Chondrocyte (in vitro differentiated cells): ENCODE measurements at places on chromosomes 6 and 20. TPM values are rescaled to one million over a fixed set of nuclear protein-coding genes. Genes with fewer than 3 reads are reported as not detected.

- H3K27ac ChIP-seq, result no peak overlapping the region
- no peak for DNase-seq
- no peak overlapping the region for H3K4me3 ChIP-seq
- H3K4me1 ChIP-seq, result peaks cover 13% of the 10 kb centered on the region
- H3K27me3 ChIP-seq, result peaks cover 9% of the 10 kb centered on the region
- no peaks in the 10 kb centered on the region for H3K36me3 ChIP-seq
These were observed 3.6 kb upstream of the CD83 start for GRCh38 chr6:14113976-14114375.

DNA sequence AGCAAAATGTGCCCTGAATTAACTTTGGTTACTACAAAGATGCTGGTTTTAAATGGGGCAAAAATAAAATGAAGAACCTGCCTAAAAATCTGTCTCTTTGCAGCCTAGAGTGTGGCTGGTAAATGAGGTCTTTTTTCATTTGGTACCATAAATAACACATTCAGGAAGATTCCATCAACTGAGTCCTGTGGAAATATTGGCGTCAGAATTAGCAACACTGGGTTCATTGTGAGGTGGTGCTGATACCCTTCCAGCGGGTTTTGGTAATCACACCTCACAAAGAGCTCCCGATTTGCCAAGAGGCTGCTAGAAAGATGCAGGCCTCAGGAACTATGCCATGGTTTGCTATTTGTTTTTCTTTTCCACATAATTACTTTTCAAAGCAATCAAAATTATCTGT, 55.3 kb downstream of the FAM50B start:
- H3K4me3 ChIP-seq, result no peak overlapping the region
- H3K27me3 ChIP-seq, result no peaks in the 10 kb centered on the region
- no peak for DNase-seq
- no peak overlapping the region for H3K27ac ChIP-seq
- H3K4me1 ChIP-seq, result peaks cover 53% of the 10 kb centered on the region

DNA sequence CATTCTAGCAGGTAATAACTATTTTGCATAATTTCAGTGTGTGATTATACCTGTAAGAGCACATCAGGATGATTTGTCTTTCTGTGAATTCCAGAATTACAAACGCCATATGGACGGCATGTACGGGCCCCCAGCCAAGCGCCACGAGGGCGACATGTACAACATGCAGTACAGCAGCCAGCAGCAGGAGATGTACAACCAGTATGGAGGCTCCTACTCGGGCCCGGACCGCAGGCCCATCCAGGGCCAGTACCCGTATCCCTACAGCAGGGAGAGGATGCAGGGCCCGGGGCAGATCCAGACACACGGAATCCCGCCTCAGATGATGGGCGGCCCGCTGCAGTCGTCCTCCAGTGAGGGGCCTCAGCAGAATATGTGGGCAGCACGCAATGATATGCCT, 122.7 kb downstream of the TMEM242 start:
- no peak overlapping the region for H3K27ac ChIP-seq
- peaks cover 13% of the 10 kb centered on the region for H3K4me1 ChIP-seq
- H3K4me3 ChIP-seq, result no peak overlapping the region
- no peak for DNase-seq
- peaks cover 29% of the 10 kb centered on the region for H3K36me3 ChIP-seq
- H3K27me3 ChIP-seq, result no peaks in the 10 kb centered on the region

DNA sequence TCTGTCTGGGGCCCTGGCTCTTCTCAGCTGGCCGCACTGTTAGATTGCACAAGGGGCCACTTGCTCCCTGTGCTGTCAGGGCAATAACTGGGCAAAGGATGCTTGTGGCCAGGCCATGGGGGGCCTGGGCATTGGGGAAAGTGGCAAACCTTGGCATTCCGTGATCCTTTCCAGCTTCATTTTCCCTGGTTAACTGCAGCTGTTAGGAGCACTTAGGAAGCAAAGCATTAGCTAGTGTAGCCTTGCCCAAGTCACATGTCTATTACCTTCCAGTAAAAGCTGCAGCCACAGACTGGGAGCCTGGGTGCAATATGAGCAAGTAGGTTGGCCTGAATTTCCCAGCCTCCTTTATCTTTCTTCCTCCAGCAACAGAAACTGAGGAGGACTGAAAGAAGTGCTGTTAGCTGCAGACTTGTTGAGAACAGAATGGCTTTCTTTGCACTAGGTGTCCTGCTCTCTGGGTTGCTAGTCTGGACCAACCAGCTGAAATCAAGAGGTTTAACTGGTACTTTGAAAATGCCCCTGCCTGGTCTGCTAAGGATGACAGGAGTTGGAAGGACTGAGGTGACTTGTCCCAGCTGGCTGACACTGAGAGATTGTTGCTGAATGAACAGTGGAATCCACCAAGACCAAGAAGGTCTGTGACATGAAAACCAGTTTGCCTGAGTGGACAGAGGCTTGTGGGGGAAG, 312.3 kb upstream of the SUPT3H start:
- no peak for DNase-seq
- no peaks in the 10 kb centered on the region for H3K27me3 ChIP-seq
- no peaks in the 10 kb centered on the region for H3K4me1 ChIP-seq
- H3K4me3 ChIP-seq, result no peak overlapping the region

DNA sequence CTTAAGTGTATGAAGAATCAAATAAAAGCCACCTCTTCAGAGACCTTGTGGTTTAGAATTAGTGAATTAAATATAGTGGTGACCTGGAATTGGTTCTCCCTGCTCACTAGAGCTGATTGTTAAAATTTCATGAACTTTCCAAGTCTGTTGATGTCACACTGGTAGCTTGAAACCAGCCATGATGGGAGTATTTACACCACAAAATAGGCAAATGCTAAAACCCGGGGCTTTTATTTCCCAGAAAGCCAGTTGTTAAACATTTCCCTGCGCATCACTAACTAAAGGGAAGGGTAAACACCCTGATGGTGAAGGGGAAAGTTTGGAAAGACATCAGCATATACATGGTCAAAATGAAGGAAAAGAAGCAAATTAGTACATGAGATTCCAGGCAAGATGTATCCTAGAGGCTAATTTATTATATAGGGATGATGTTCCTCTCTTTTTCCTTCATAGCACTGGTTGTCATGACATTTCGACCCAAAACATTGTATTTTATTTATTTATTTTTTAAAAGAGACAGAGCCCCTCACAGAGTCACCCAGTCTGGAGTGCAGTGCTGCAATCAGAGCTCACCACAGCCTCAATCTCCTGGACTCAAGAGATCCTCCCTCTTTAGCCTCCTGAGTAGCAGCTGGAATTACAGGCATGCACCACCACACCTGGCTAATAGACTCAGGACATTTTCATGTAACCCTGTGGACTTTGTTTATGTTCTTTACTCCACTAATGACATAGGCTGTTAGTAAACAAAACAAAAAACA, 123.2 kb downstream of the RIN2 start:
- H3K4me1 ChIP-seq, result peaks cover 41% of the 10 kb centered on the region
- no peak overlapping the region for H3K4me3 ChIP-seq
- H3K27ac ChIP-seq, result peak overlapping the region; percentile 84
- no peaks in the 10 kb centered on the region for H3K27me3 ChIP-seq
- no peaks in the 10 kb centered on the region for H3K36me3 ChIP-seq
- DNase-seq, result no peak

DNA sequence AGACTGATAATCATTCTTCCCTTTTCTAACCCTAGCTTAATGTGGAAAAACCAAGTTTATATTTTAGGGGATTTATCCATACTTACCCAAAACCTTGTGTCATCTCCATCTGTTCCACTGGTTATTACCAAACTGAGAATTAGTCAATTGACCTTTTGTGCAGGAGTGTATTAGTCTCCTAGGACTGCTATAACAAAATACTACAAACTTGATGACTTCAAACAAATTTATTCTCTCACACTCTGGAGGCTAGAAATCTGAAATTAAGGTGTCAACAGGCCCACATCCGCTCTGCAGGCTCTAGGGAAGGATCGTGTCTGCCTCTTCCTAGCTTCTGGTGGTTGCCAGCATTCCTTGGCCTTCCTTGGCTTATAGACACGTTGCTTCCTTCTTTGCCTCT, 12.7 kb upstream of the GMDS start:
- H3K27me3 ChIP-seq, result no peaks in the 10 kb centered on the region
- DNase-seq, result no peak
- H3K27ac ChIP-seq, result no peak overlapping the region
- no peak overlapping the region for H3K4me3 ChIP-seq

DNA sequence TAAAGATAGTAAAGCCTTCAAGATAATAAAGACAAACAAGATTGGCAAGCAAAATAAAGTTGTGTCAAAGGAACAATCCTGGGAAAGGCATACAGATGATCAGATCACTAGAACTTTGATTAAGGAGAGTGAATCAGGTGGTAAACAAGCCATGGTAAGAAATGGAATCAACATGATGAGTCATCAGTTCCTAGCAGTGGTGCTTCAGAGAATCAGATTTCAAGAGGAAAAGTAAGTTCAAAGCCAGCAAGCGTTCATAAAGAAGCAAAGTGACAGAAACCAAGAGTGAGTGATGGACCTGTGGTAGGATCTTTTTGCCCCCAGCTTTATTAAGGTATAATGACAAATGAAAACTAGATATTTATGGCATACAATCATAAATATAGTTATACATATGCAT, 340.4 kb downstream of the TPBG start:
- DNase-seq, result no peak
- no peaks in the 10 kb centered on the region for H3K36me3 ChIP-seq
- H3K4me1 ChIP-seq, result no peaks in the 10 kb centered on the region
- H3K4me3 ChIP-seq, result no peak overlapping the region
- peaks cover 16% of the 10 kb centered on the region for H3K27me3 ChIP-seq

DNA sequence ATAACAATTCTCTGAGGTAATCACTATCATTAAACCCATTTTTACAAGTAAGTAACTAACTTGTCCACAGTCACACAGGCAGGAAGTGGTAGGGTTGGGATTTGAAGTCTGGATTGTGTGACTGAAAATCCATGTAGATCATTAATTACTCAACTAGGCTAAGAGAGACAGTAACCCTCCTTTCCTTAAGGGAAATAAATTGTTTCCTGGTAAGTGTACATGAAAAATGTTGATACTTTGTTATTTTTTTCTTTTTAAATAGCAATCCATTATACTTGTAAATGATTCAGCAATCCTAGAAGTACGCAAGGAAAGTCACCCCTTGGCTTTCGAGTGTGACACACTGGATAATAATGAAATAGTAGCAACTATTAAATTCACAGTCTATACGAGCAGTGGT, 11.6 kb downstream of the SPACA1 start:
- no peak for DNase-seq
- H3K27me3 ChIP-seq, result peaks cover 19% of the 10 kb centered on the region
- no peaks in the 10 kb centered on the region for H3K36me3 ChIP-seq
- no peak overlapping the region for H3K27ac ChIP-seq

- no peaks in the 10 kb centered on the region for H3K36me3 ChIP-seq
- no peak overlapping the region for H3K4me3 ChIP-seq
- DNase-seq, result no peak
- H3K27ac ChIP-seq, result no peak overlapping the region
- H3K4me1 ChIP-seq, result peaks cover 3% of the 10 kb centered on the region
These were observed 113.9 kb downstream of the SLC16A10 start for GRCh38 chr6:111201244-111201554.

DNA sequence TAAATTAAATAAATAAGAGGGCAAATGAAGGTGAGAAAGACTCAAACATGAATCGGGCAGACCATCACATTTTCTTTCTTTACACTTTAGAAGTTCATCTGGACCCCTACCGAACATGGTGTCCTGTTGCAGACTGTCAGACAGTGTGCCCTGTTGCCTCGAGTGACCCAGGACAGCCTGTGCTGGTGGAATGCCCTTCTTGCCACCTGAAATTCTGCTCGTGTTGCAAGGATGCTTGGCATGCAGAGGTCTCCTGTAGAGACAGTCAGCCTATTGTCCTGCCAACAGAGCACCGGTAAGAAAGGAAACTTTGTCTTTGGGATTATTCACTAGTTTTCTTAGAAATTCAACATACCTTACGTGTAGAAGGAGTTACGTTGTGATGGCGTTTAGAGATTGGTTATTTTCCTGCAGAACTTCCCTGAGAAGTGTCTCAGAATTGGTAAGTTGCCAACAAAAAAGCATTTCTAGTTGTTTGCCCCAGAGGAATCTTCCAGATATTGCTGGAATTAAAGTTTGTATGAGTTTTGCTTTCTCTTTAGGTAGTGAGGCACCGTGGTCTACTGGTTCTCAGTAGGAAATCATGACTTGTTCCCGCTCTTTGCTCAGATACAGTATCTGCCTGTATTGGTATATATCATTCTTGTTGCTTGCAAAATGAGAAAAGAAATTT, 70.1 kb downstream of the RNF144B start:
- peaks cover 14% of the 10 kb centered on the region for H3K36me3 ChIP-seq
- H3K4me3 ChIP-seq, result no peak overlapping the region
- DNase-seq, result no peak
- H3K27ac ChIP-seq, result no peak overlapping the region
- H3K4me1 ChIP-seq, result peaks cover 6% of the 10 kb centered on the region

GRCh38 chr20:23205611-23206041, 119.5 kb upstream of the CD93 start:
- DNase-seq, result no peak
- H3K27ac ChIP-seq, result no peak overlapping the region
- peaks cover 25% of the 10 kb centered on the region for H3K27me3 ChIP-seq
- H3K36me3 ChIP-seq, result no peaks in the 10 kb centered on the region
- H3K4me1 ChIP-seq, result no peaks in the 10 kb centered on the region

- DNase-seq, result no peak
- H3K36me3 ChIP-seq, result peaks cover 3% of the 10 kb centered on the region
- H3K27me3 ChIP-seq, result peaks cover 54% of the 10 kb centered on the region
- H3K4me1 ChIP-seq, result no peaks in the 10 kb centered on the region
- no peak overlapping the region for H3K27ac ChIP-seq
These were observed 156.6 kb downstream of the UNC5CL start for GRCh38 chr6:40882323-40882997.

GRCh38 chr6:31734247-31734820, 2.0 kb downstream of the CLIC1 start:
- H3K27me3 ChIP-seq, result no peaks in the 10 kb centered on the region
- peaks cover 65% of the 10 kb centered on the region for H3K4me1 ChIP-seq
- H3K36me3 ChIP-seq, result peaks cover 23% of the 10 kb centered on the region
- no peak for DNase-seq

DNA sequence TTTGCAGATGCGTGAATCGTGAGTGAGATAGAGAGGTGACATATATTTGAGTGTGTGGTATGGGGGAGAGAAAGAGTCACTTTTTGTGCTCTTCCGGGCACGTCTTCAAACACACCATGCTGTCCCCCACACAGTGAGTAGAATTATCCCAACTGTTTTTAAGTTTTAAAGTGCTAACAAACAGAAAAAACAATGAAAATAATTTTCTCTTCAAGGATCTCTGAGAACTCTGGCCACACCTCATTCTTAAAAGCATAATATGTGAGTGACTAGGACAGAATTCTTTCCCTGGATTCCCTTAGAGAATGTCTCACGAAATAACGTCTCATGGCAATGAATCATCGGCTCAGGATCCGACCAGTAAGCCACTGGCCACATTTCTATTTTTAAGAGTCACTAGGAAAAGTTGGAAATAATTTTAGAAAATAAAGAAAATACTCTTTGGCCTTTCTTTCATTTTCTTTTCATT, 235.7 kb upstream of the ZNF217 start:
- peak overlapping the region; percentile 100 for H3K27ac ChIP-seq
- no peaks in the 10 kb centered on the region for H3K27me3 ChIP-seq
- no peak for DNase-seq
- H3K4me1 ChIP-seq, result peaks cover 77% of the 10 kb centered on the region
- no peaks in the 10 kb centered on the region for H3K36me3 ChIP-seq

GRCh38 chr20:19833395-19833794, 75.3 kb downstream of the RIN2 start:
- no peak overlapping the region for H3K4me3 ChIP-seq
- no peaks in the 10 kb centered on the region for H3K27me3 ChIP-seq
- peaks cover 1% of the 10 kb centered on the region for H3K36me3 ChIP-seq
- DNase-seq, result no peak

The RRAGD gene
- total RNA-seq, result 8.9 to 18.8 TPM (median 17.9 TPM) in 3 replicates

The IP6K3 gene
- total RNA-seq, result 6.1 to 9.0 TPM (median 6.5 TPM) in 3 replicates

The PLCB1 gene
- total RNA-seq, result 10.8 to 15.3 TPM (median 11.4 TPM) in 3 replicates

The DHX35 gene
- total RNA-seq, result 7.0 to 8.4 TPM (median 7.8 TPM) in 3 replicates

The SNAP25 gene
- total RNA-seq, result 0.46 to 0.65 TPM (median 0.60 TPM) in 3 replicates

The CAGE1 gene
- total RNA-seq, result not detected in 3 replicates

The SOX18 gene
- 2.1 to 2.8 TPM (median 2.3 TPM) in 3 replicates for total RNA-seq

The XKR7 gene
- total RNA-seq, result 0.02 TPM in 1 of 3 replicates, not detected in the others

The FAM83C gene
- total RNA-seq, result not detected in 3 replicates

The KCNQ2 gene
- total RNA-seq, result not detected in 3 replicates
